HEK293T (cell line): ENCODE measurements at places on chromosomes 16 and 17.

- DNase-seq, result no peak
These were observed 293.1 kb upstream of the N4BP1 start for GRCh38 chr16:48903039-48903438.

- DNase-seq, result no peak
These were observed 85.9 kb upstream of the GSE1 start for GRCh38 chr16:85527042-85527766.

- DNase-seq, result no peak
These were observed 3.7 kb downstream of the BAHCC1 start for GRCh38 chr17:81398832-81399411.

DNA sequence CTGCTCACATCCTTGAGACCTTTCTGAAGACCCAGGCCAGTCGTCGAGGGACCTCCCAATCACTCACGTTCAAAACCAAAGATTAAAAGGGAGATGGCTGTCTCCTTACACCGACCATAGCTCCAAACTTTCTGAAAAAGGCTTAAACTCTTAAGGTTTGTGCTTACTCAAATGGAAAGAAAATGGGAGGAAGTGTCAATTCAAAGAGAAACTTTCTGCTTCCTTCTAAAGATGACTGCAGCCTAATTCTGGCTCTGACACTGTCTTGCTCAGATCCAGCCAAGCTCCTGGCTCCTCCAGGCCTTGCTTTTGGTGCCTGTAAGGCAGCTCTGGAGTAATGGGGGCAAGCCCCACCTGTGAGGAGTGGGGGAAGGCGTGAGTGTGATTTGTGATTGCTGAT, 54.9 kb upstream of the WSB1 start:
- no peak for DNase-seq

DNA sequence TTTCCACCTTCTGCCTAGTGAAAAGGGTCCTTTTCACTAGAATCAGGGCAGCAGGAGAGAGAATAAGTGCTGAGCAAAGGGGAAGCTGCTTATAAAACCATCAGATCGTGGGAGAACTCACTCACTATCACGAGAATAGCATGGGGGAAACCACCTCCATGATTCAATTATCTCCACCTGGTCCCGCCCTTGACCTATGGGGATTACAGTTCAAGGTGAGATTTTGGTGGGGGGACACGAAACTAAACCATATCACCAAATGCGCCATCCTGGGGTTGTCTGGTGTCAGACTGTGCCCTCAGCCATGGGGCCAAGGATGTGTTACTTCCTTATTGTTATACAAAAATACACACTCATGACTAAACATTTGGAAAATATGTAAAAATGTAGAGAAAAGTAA, 10.4 kb upstream of the KATNB1 start:
- DNase-seq, result no peak

DNA sequence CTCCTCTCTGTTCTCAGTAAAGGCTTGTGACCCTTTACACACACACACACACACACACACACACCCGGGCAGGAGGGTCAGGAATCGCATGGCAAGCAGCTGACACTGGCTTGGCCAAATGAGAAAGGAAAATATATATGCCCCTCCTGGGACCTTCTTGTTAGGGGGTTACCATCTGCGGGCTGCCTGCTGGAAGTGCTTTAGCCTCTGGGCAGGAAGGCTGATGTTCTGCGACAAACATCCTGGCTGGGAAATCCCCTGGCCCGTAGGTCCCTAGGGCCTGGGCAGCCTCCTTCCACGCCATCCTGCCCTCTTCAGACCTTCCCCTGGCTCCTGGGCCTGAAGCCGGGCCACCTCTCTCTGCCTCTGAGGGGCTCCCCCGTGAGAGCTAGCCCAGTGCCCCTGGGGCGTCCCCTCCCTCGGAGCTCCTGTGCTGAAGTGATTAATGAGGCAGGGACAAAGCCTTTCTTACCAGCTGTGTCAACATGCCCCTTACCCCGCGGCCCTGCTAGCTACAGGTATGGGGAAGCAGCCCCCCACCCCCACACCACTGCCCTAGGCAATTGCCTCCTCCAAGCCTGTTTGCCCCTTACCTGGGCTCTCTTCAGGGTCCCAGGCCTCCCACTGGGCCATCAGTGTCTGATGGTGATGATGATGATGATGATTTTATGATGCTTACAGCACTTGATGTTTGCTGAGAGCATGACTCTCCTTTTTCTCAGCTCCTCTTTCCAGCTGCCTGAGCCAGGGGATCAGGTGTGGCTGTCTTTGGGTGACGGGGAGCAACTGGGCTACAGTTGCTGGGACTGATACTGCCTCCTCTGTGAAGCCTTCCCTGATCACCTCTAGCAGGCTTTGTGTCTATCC, 32.8 kb upstream of the ETV4 start:
- DNase-seq, result no peak

DNA sequence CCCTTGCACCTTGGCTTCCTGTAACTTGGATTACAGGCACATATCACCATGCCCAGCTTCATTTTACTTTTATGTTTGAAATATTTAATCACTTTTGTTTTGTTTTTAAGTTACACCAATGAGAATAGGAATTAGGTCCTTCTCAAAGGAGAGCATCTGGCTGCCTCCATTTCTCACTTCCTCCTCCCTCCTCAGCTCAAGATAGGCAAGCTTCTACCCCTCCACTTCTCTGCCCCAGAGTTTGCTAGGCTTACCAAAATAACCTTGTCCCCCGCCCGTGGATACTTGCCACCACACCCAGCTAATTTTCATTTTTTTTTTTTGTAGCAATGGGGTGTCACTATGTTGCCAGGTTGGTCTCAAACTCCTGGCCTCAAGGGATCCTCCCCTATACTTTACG, 17.9 kb downstream of the GABARAPL2 start:
- DNase-seq, result no peak

GRCh38 chr17:48505788-48506187, 25.0 kb downstream of the HOXB1 start:
- no peak for DNase-seq
